ENCODE measurements at places on chromosomes 13 and 19.

DNA sequence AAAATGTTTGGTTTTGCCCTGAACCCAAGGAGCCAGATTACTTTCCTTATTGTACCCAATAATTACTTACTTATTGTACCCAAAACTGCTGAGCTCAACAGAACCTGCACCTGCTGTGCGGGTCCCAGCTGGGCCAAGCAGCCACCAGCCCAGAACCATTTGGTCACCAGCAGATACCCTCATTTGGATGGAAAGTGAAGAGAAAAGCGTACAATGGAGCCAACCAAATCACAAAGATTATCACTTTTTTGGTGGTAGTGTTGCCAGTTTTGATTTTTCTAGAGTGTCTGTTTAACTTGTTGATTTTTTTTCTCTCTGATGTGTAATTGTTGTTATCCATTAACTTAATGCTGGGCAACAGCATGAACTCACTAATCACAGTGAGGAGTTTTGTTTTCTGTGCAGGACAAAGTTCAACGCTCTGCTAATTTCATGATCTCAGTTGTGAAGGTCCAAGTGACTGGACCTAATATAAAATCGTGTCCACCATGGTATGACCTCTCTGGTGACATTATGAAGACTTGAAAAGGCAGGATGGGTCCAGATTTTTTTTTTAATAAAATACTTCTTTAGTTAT, 23.8 kb downstream of the SPATA13 start:
- no peak for DNase-seq

GRCh38 chr19:4444765-4445741, 12.5 kb downstream of the UBXN6 start:
- no peak for DNase-seq

GRCh38 chr19:49071860-49072547, 495 bp downstream of the KCNA7 start:
- DNase-seq: no peak

DNA sequence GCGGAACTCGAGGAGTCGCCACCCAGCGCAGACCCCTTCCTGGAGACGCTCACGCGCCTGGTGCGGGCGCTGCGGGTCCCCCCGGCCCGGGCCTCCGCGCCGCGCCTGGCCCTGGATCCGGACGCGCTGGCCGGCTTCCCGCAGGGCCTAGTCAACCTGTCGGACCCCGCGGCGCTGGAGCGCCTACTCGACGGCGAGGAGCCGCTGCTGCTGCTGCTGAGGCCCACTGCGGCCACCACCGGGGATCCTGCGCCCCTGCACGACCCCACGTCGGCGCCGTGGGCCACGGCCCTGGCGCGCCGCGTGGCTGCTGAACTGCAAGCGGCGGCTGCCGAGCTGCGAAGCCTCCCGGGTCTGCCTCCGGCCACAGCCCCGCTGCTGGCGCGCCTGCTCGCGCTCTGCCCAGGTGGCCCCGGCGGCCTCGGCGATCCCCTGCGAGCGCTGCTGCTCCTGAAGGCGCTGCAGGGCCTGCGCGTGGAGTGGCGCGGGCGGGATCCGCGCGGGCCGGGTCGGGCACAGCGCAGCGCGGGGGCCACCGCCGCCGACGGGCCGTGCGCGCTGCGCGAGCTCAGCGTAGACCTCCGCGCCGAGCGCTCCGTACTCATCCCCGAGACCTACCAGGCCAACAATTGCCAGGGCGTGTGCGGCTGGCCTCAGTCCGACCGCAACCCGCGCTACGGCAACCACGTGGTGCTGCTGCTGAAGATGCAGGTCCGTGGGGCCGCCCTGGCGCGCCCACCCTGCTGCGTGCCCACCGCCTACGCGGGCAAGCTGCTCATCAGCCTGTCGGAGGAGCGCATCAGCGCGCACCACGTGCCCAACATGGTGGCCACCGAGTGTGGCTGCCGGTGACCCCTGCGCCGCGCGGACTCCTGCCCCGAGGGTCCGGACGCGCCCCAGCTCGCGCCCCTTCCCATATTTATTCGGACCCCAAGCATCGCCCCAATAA, 2.3 kb downstream of the AMH start:
- no peak for DNase-seq

- DNase-seq: no peak
These were observed 527.0 kb downstream of the GPC6 start for GRCh38 chr13:93753639-93754038.

GRCh38 chr13:101785858-101786257, 333.4 kb downstream of the ITGBL1 start:
- DNase-seq: no peak

DNA sequence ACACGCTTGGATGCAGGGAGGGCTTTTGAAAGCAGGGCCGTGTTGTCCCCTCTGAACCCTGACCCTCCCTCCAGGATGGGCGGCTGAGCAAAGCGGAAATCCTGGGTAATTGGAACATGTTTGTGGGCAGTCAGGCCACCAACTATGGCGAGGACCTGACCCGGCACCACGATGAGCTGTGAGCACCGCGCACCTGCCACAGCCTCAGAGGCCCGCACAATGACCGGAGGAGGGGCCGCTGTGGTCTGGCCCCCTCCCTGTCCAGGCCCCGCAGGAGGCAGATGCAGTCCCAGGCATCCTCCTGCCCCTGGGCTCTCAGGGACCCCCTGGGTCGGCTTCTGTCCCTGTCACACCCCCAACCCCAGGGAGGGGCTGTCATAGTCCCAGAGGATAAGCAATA, 15.2 kb downstream of the RCN3 start:
- no peak for DNase-seq
